CD4-positive, alpha-beta T cell treated with Interleukin-12 subunit alpha and Interleukin-12 subunit beta, for 1 hour (primary cell): ENCODE measurements at places on chromosomes 6 and 20.

GRCh38 chr6:108998485-108998884 lies 96.2 kb downstream of the SESN1 start:
- no peak for DNase-seq

GRCh38 chr6:6331393-6331792 lies 10.9 kb upstream of the F13A1 start:
- no peak for DNase-seq

DNA sequence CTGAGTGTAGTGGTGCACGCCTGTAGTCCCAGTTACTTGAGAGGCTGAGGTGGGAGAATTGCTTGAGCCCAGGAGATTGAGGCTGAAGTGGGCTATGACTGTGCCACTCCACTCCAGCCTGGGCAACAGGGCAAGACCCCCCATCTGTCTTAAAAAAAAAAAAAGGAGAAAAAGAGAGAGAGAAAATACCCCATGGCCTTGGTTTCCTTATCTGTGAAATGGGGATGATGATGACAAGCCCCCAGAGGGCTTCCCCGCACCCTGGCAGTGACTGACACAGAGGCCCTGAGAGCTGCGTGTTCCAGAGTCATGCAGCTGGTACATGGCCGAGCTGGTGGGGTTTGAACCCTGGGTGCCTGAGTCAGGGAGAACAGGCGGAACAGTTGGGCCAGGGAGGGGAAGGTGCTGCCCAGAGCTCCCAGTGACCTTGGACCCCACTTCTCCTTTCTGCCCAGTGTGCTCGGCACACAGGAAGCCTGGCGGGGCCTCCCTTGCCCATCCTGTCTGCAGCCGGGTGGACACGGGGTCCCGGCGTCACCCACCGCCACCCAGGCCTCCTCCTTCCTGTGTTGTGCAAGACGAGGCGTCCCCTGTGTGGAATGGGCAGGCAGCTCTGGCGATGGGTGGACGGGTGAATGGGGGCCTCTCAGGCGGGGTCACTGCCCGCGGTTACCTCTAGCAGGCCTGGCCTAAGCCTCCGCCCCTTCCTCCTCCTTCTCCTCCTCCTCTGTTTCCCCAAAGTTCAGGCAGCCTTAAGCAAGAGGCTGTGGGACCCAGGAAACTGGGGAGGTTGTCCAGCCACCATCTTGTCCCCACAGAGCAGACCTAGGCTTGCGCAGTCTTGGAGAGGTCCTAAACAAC lies 84.2 kb downstream of the CEBPB start:
- DNase-seq = peak; percentile 39

DNA sequence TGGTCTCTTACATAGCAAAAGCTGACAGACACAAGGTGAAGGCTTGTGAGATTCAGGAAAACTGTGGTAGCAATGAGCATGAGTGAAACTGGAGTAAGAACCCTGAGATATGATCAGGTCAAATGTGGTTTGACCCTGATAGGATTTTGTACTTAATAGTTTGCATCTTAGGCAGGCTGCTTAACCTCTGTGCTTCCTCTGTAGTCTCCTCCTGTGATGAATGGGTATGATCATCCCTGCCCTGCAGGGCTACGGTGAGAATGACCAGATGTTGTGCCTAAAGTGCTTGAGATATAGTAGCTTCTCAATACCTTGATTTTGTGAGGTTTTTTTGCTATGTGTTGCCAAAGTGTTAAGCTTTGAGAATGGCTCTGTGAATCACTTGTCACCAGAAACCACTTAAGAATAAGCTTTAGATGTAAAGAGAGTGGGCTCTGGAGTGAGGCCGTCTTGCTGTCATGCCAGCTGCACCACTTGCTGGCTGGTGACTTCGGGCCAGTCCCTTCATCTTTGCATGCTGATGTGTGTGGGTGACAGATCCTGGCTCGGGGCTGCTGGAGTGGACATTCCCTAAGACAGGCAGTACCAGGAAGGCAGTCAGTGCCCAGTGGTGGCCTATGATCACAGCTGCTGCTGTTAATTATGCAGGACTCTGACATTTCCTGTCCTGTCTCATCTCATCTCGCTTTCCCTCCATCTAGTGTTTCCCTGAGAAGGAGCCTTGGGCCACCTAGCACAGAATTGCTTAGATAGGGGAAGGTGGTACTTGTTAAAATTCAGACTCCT lies 254.7 kb downstream of the NFATC2 start:
- no peak for DNase-seq

DNA sequence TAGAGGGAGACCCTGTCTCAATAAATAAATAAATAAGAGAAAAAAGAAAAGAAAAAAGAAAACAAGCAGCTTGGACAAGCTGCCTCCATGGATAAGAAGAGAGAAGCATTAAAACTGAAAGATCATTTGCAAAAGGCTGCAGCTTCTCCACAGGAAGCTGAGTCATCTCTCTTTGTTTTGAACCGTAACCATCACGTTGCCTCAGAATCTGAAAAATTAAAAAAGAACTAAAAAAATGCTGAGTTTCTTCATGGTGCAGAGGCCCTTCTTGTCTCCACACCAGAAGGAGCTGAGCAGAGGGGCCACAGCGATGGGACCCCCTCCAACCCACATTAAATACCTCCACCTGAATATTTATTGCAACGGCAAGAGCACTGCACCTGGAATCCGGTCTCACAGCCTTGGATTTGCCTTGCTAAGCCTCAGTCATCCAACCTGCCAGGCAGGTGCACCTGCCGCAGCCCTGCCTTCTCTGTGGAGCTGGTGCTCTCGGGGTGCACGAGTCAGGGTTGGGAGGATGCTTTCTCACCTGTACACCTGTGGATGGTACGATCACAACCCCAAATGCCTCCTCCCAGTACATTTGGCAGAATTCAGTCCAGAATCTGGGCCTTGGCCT lies 28.1 kb downstream of the TOX2 start:
- peak; percentile 40 for DNase-seq

- DNase-seq = no peak
Measured at GRCh38 chr6:130936933-130937332, 109.7 kb downstream of the SMLR1 start.

DNA sequence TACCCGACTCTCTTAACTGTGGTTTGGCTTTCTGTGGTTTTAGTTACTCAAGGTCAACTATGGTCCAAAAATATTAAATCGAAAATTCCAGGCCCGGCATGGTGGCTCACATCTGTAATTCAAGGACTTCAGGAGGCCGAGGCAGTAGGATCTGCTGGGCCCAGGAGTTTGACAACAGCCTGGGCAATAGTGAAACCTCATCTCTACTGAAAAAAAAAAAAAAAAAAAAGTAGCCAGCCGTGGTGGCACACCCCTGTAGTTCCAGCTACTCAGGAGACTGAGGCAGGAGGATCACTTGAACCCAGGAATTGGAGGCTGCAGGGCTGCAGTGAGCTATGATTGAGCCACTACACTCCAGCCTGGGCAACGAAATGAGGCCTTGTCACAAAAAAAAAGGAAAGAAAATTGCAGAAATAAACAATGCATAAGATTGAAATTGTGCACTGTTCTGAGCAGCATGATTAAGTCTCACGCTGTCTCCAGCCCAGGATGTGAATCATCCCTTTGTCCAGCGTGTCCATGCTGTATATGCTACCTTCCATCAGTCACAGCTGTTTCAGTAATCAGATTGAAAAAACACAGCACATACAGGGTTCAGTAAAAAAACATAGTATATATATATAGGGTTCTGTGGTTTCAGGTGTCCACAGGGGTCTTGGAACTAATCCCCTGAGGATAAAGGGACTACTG lies 40.7 kb downstream of the RGS17 start:
- no peak for DNase-seq

DNA sequence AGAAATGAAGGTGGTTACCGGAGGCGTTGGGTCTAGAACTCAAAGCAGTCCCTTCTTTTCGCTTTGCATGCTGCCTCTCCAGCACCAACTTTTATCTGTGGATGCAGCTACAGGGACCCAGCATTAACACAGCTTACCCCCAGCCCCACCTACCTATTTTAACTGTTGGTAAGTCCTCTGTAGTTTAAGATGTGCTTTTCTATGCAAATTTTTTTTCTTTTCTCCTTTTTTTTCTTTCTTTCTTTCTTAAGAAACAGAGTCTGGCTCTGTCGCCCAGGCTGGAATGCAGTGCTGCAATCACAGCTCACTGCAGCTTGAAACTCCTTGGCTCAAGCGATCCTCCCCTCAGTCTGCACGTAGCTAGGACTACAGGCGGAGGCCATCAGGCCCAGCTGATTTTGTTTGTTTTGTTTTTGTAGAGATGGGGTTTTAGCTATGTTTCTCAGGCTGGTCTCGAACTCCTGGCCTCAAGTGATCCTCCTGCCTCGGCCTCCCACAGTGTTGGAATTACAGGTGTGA lies 6.5 kb upstream of the USP45 start:
- no peak for DNase-seq

GRCh38 chr6:43835872-43836419 lies 65.9 kb downstream of the VEGFA start:
- DNase-seq = no peak

DNA sequence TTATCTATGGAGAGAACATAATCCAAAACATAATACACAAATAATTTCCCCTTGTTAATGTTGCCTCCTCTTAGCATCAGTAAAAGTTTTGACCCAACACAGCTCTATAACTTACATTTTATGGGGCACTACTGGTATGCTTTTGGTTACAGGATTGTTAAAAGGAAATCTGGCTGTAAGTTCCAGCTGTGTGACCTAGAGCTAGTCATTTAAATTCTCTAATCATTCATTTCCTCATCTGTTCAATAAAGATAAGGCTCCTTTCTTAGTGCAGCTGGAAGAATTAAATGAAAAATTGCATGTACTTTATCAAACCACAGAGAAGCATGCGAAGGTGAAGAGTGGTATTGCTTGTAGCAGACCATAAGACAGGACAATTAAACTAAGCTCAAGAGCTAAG lies 4.6 kb downstream of the SLC17A2 start:
- DNase-seq = no peak

DNA sequence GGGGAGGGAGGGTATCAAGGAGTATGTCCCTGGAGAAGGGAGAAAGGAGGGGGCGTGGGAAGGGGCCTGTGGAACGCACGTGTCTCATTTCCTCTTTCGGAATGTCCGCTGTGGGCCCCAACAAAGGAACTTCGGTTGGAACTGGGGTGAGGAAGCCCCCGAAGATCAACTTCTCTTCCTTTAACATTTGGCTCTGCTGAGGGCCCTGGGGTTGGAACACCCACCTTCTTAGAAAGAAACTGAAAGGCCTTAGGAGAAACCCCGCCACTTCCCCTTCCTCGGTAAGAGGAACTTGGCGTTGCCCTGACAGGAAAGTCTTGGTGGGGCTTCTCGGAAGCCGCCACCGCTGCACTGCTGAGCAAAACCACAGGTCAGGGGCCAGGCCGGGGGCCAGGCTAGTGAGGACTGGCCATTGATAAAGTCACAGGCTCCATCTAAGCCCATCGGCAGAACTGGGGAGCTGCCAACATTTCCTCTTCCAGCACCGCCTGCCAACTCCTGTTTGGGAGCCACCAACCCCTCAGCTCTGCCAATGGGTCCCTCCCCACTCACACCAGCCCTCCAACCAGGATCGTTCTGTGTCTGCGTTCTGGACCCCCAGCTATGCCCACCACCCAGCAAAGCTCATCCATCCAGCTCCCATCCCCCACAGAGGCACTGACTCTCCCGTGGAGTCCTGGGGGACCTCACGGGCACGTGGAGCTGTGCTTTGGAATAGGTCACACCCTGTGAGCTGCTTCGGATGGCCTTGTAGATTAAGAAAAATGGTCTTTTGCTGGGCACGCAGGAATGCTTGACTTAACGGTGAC lies 44.8 kb downstream of the FGD2 start:
- peak; percentile 67 for DNase-seq

GRCh38 chr6:4059115-4059777 lies 19.7 kb downstream of the FAM217A start:
- peak; percentile 33 for DNase-seq

GRCh38 chr6:7313505-7314165 lies 636 bp upstream of the SSR1 start:
- DNase-seq = no peak

DNA sequence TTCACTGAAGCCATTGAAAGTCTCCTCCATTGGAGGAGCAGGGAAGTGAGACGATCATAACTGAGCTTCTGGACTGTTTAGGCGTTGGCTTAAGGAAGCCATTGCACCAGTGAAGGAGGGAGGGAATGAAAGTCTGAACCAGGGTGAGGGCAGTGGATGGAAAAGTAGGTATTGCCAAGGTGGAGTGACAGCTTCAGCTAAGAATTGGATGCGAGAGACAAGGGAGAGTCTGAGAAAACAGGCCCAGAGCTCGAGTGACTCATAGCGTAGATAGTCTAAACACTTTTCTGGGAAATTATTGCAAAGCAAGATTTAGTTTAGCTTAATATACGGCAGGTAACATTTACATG lies 4.5 kb downstream of the DSP start:
- DNase-seq = no peak
